ENCODE measurements at places on chromosomes 2 and 18.

- DNase-seq = no peak
These were observed 377.1 kb upstream of the SOX11 start for GRCh38 chr2:5315041-5315440.

- no peak for DNase-seq
These were observed 2.9 kb downstream of the TEX261 start for GRCh38 chr2:70991742-70992141.

DNA sequence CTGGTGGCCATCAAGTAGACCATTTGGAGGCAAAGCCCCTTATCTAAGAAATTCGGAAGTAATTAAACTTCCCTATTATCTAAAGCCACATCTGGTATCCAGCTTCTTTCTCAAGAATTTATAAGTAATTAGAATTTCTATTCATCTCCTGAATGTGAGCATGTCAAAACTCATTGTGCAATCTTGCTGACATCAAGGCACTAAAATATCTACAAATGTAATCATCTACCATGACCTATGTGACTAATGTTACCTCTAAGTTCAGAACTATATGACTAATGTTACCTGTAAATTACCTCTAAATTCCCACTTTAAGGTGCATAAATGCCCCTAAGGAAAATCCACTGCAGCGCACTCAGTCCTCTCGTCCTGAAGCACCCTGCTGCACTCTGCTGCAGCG lies 773.0 kb downstream of the CPS1 start:
- no peak for DNase-seq

DNA sequence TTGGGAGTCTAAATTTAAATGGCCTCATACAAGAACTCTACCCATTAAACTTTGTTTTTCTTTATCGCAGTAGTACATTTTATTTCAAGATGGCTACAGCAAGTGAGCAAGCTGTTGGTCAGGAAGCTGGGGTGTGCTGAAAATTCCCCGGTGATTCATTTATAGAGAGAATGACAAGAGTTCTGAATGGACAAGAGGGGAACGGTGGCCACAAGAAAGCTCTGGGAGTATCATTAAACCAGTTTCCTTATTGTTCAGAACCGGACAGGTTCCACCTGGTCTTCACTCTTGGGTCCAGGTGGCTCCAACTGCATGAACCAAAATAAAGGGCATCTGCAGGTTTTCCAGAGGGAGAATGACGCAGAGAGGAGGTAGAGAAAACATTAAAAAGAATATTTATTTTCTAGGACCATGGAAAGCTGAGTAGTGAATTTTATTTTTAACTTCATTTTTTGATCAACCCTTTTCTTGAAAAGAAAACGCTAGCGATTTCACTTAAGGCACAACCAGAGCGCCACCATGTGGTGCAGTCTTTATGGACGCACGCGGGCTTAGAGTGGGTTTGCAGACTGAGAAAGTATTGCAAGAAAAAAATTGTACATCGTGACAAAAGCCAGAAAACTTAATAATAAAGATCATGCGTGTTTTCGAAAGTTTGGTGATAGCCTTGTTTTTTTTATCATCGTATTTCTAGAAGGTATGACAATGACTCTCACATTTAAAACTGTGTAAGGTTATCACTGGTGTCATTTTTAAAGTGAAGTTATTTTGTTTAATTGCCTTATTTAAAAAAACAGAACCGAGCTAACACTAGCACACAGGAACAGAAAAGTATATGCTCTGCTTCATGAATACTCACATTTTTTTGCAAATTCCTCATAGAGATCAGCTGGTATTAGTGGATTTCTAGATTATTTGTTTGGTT lies 97.9 kb upstream of the NOL4 start:
- peak; percentile 66 for DNase-seq

- no peak for DNase-seq
These were observed 162.7 kb upstream of the NT5C1B start for GRCh38 chr2:18752022-18752493.

- DNase-seq = no peak
These were observed 69.1 kb upstream of the MAP4K3 start for GRCh38 chr2:39506215-39506614.
